ENCODE measurements at places on chromosomes 5 and 9. TPM values are rescaled to one million over a fixed set of nuclear protein-coding genes. Genes with fewer than 3 reads are reported as not detected.

The MARCHF6 gene
- 54.1 TPM for total RNA-seq

The SLC23A1 gene
- not detected for total RNA-seq

The CCDC192 gene
- total RNA-seq: not detected

The SH3RF2 gene
- 4.2 TPM for total RNA-seq

The RAB24 gene
- total RNA-seq: 35.5 TPM

The PCDHGA10 gene
- total RNA-seq: 14.0 TPM

The SH2D3C gene
- not detected for total RNA-seq
